Activated CD4-positive, alpha-beta T cell treated with anti-CD3 and anti-CD28 coated beads, Interleukin-2, Interleukin-6, amounts not matched to agents 100 ng/mL and 50 ng/mL, durations not matched to agents 16 hours and 8 hours (primary cell): ENCODE measurements at places on chromosomes 13 and 19.
A peak's percentile ranks its signal among the peaks of the same experiment; 100 is the strongest.

DNA sequence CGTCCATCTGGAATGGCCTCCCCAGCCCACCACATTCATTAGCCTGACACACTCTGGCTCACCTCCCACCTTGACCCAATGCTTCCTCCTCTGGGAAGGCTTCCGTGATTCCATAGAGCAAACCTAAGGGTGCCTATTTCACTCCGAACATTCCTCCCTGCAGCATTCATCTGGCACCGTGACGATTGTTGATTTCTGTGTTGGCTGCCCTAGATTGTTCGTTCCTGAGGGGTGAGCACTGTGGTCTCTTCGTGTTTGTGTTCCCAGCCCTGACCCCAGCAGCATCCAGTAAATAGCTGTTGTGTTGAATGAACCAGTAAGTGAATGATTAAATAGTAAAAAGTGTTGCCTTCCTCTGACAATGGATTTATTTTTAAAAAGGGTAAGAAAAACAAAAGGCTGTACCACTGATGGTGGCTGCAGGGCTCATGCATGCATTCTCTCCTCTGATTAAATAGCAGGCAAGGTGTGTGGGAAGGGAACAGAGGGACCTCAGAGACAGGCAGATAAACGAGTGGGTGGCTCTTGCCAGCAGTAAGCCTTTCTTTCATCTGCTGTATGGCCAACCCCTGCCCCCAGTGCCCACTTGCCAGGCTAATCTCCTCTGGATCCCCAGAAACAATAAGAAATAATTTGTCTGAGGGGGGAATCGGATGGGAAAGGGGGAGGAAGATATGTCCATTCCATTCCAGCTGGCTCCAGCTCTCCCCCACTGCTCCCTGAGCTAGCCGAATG, 48.4 kb upstream of the CACNA1A start:
- no peak for DNase-seq

DNA sequence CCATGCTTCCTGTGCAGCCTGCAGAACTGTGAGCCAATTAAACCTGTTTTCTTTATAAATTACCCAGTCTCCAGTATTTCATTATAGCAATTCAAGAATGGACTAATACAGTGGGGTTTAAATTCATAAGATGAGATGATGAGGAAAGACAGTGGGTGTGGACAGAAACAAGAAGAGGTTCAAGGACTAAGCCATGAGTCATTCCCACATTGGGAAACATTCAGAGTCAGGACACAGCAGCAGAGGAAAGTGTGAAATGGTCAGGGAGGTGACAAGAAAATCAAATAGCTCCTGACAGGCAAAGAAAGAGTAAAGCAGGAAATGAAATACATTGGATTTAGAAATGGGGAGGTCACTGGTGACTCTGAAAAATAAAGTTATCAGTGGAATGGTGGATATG, 9.1 kb downstream of the ZNF841 start:
- no peak for DNase-seq

DNA sequence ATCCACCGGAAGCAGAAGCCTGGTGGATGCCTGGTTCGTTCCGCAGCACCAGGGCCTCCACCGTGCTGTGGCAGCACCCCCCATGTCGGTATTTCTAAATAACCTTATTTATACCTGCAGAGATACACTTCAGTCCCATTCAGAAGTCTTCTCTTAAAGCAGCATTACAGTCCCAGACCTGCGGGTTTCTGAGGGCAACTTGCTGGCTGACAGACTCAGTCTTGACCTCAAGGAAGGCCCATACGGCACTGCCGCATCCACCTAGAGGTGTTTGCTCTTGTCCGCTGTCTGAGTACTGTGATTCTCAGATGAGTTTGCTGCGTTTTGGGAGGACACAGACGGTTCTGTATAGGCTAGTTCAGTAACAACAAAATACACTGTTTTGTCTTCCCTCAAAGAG, 16.9 kb upstream of the TEX29 start:
- DNase-seq: no peak

- no peak for DNase-seq
Observed at GRCh38 chr19:47725759-47726401, 12.7 kb downstream of the EHD2 start.

GRCh38 chr13:95607366-95607765, 37.1 kb downstream of the DZIP1 start:
- no peak for DNase-seq

- no peak for DNase-seq
Observed at GRCh38 chr13:108594153-108594552, 35.3 kb upstream of the MYO16 start.

GRCh38 chr13:24693862-24694471, 13.8 kb downstream of the ATP12A start:
- DNase-seq: peak; percentile 77
